ENCODE measurements at places on chromosomes 7 and 10. TPM values are rescaled to one million over a fixed set of nuclear protein-coding genes. Genes with fewer than 3 reads are reported as not detected.
A peak's percentile ranks its signal among the peaks of the same experiment; 100 is the strongest.

GRCh38 chr10:118842843-118843624, 88.3 kb upstream of the CACUL1 start:
- DNase-seq = no peak

GRCh38 chr7:5470816-5471215, 47.2 kb upstream of the TNRC18 start:
- no peak for DNase-seq

DNA sequence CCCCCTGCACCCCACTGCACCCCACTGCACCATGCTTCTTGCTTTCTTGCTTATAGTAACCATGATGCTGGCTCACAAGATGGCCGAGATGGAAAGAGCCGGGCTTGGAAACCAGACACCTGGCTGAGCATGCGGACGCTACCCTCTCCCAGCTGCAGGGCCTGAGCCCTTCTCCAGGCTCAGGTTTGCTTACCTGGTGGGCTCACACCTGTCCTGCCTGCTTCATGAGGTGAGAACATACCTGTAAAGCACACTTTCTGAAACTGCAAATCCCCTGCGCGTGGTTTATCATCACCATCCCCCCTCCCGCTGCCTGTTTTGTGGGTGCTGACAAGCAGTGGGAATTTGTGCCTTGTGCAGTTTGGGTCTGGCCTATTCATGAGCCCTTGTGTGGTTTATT, 302.7 kb downstream of the GLRX3 start:
- no peak for DNase-seq

GIGYF1 gene
- 14.4 TPM for total RNA-seq

GRCh38 chr10:15141136-15142054, 27.1 kb downstream of the NMT2 start:
- peak; percentile 56 for DNase-seq

TRA2A gene
- total RNA-seq = 30.4 TPM

BEND7 gene
- 10.6 TPM for total RNA-seq

DNA sequence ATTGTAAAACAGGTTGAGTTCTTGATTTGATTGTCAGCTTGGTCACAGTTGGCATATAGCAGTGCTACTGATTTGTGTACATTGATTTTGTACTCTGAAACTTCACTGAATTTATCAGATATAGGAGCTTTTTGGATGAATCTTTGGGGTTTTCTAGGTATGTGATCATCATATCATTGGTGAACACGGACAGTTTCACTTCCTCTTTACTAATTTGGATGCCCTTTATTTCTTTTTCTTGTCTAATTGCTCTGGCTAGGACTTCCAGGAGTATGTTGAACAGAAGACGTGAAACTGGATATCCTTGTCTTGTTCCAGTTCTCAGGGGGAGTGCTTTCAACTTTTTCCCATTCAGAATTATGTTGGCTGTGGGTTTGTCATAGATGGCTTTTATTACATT, 86.9 kb downstream of the EXOC4 start:
- no peak for DNase-seq

- DNase-seq = peak; percentile 67
Observed at GRCh38 chr7:134513169-134513752, 14.1 kb upstream of the AKR1B10 start.

GPC2 gene
- total RNA-seq = 2.3 TPM

All from fibroblast of lung (primary cell).